Stimulated activated CD8-positive, alpha-beta memory T cell treated with anti-CD3 and anti-CD28 coated beads, Interleukin-7, amount 100 ng/mL, for 48 hours (primary cell): ENCODE measurements at places on chromosomes 16 and 17.

GRCh38 chr17:31390426-31390747, 1.1 kb upstream of the RAB11FIP4 start:
- no peak for DNase-seq

GRCh38 chr16:50917950-50918703, 176.2 kb downstream of the CYLD start:
- DNase-seq = no peak

GRCh38 chr16:79698341-79698753, 97.8 kb upstream of the MAF start:
- no peak for DNase-seq

DNA sequence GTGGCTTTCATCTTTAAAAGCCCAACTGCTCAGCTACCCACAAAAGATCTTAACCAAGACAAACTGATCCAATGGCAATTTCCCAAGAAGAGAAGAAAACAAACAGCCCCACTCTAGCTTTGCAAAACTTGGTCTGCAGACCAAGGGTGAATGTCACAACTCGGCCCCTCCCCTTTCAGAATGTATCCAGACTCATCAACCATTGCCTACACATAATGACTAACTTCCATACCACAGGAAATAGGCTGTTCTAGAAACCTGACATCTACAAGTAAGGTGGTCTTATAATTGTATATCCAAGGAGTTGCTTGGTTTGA, 16.0 kb downstream of the DCUN1D3 start:
- peak; percentile 53 for DNase-seq

- no peak for DNase-seq
Observed at GRCh38 chr16:49443576-49443975, 70.0 kb downstream of the C16orf78 start.

DNA sequence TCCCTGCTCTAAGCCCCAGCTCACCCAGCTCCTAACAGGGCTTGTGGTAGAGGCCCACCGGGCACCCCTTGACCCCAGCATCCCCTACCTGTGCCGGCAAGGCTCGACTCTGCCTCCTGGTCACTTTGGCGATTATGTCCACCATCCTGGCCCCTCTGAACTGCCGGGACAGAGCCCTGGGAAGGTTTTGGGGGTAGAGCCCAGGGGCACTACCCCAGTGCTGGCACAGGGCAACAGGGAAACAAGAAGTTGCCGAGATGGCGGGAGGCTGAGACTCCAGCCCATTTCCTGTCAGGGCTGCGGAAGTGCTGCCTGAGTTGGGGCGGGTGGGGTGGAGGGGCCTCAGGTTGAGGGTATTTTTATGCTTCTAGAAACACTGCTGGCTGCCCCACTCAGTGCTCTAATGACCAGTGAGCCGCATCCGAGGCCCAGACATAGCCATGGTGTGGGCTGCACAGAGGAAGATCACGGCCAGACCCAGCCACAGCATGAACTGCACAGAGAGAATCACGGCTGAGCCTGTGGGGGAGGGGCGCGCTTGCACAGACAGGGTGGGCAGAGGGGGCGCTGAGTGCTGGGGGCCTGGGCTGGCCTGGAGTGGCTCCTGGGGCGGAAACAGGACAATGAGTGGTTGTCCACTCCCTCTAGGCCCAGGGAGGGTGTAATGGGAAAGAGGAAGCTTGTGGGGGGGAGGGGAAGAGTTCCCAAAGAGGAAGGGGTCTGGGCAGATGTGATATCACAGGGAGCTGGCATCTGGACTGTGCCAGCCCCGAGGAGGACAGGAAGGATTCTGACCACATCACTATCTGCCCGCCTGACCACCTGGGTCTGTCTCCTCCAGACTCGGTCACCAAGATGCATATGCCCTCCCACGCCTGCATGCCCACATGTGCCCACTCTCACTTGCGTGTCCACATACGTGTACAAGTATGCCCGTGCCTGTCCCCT, 22.3 kb downstream of the ARHGAP27 start:
- DNase-seq = no peak

GRCh38 chr17:76085731-76086366, 6.9 kb downstream of the ZACN start:
- no peak for DNase-seq

DNA sequence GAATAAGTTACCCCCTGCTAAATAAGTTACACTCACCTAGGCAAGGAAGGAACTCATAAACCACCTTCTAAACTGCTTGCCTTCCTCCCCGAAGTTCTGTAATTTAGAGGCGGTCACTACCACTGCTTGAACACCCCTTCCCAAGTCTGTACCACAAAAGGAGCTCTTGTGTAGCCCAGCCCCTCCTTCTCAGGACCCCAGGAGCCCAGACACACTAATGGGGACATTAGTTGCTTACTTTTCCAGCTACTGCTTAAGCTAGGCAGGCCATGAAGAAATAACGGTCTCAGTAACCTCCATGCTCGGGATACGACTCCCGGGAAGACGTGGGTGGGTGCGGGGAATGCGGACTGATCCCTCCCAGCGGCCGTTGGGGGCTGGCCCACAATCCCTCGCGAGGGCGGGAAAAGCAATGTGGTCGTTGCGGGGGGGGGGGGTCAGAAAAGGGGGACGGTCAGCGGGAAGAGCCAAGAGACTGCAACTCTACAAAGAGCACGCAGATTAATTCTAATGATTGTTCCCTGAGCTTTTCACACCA, at the start of gene TEX14:
TEX14 (minus strand) TSS at position 345 of the 538 bp plus-strand sequence. CDS start 40,044 bp downstream, outside the sequence.
- DNase-seq = no peak

DNA sequence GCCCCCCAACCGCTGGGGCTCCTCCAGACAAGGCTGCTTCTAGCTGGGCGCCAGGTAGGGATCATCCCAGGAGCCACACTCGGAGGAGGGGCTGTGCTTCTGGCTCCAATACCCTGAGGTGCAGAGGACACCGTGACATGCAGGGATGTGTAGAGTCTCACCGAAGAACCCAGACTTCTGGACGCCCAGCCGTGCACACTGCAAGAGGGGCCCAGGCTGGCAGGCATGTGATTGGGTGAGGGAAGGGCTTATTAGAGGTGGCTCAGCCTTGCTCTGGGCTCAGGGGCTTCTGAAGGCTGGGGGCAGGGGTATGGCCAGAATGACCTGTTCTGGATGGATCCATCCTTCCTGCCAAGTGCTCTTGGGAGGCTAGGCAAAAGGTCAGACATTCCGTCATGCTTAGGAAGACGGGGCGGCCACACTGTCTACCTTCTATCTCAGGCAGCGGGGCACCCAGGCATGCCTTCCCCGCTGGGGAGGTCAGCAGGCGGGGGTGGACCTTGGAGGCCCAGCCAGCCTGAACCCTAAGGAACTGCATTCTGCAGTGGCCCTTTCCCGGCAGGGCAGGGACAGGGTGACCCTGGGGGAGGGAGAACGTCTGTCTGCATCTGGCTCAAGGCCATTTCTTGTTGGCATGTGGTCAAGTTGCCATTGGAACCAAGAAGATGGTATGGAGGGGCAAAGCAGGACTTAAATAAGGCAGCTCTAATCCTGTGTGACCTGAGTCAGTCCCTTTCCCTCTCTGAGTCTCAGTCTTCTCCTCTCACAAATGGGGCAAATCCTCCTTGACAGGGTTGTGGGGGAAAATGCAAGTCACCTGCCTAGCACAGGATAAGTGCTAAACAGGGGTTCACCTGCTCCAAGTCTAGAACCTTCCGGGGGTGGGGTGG, 5.8 kb upstream of the ADGRG1 start:
- DNase-seq = no peak

GRCh38 chr17:17685775-17686291, 4.6 kb downstream of the RAI1 start:
- DNase-seq = no peak

GRCh38 chr17:69435971-69436696, 21.6 kb downstream of the MAP2K6 start:
- no peak for DNase-seq

- DNase-seq = no peak
Observed at GRCh38 chr17:35784895-35785294, 10.5 kb downstream of the MMP28 start.

- DNase-seq = no peak
Observed at GRCh38 chr17:10920558-10921108, 82.7 kb upstream of the PIRT start.

- DNase-seq = no peak
Observed at GRCh38 chr16:4682616-4683254, 10.6 kb upstream of the NUDT16L1 start.

GRCh38 chr17:2082003-2082781, 27.3 kb downstream of the HIC1 start:
- DNase-seq = no peak

GRCh38 chr17:78412403-78412802, 34.0 kb downstream of the PGS1 start:
- peak; percentile 16 for DNase-seq
